ENCODE measurements at places on chromosomes 4 and X.

DNA sequence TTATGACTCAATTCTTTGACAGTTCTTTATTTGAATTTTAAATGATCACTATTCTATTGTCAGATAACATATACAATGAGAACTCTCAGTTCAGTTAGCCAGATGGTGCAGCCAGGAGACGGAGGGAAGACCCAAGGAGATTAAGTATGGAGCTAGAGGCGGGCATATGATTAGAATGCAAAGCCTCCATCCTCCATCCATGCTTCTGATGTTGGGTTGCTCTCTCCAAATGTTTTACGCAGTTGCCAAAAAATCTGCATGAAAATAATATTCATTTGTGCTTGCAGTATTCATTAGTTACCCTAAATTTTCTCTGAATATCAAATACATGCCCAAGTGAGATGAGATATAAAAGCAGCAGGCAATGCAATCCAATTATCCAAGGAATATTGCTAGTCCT, 874.8 kb downstream of the C4orf33 start:
- DNase-seq: no peak

- DNase-seq: no peak
These were observed 3.5 kb downstream of the GPC3 start for GRCh38 chrX:133981924-133982323.

DNA sequence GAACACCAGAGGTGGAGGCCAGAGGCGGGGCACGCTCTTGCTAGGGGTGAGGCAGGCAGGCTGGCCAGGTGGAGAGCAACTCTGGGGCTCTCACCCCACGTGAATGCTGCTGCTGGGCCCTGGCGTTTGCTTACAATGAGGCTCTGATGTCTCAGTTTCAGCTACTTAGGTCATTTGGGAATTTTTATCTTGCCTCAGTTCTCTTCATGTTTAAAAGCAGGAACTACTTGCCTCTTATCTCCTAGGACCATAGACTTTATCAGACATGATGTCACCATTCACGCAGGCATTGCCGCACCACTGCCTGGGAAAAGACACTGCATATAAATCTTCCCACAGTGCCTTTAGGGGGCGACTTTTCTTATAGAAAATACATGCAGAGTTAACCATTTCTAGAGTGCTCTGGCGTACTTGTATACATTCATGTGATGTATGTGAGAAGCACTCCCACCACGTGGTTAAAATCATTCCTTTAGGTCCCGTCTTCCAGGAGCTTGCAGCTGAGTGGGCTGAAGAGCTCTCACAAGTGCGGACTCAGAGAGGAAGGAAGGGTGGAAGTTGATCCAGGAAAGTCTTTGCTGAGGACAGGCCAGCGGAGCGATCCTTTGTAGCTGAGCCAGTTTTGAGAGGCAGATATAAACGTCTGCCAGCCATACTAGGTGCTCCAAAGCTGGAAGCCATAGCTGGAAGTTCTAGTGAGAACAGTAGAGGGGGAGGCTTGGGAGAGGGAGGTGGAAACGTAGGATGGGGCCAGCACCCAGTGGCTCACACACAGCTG, 84.3 kb upstream of the CLDN34 start:
- no peak for DNase-seq

DNA sequence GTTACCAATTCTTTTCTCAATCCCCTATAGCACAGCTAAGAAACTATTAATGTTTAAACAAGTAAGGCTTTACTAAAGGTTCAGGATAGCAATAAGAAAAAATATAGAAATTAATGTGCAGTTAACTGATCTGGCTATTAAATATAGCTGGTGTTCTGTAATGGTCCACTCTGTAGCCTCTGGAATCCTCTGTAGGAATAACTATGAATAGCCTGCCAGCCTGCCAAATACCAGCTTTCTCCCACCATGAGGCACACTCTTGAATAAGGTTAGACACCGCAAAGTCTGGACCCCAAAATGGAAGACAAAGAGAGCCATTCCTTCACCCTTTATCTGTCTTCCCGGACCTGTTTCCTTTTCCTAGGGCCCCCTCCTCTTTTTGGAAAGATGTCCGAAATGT, 30.6 kb downstream of the CEP44 start:
- DNase-seq: no peak

GRCh38 chr4:16794816-16795445, 103.5 kb downstream of the LDB2 start:
- DNase-seq: no peak

DNA sequence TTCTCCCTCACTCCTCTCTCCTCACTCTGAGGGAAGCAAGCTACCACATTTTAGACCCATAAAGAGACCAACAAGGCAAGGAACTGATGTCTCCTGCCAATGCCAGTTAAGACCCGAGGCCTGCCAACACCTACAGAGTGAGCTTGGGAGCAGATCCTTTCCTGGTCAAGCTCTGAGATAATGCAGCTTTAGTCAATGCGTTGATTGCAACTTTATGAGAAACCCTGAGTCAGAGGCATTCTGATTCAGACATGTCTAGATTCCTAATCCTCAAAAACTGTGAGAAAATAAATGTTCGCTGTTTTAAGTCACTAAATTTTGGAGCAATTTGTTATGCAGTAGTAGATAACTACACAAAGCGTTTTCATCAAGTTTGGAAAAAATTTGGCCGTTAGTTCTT, 115.5 kb downstream of the JADE1 start:
- no peak for DNase-seq

DNA sequence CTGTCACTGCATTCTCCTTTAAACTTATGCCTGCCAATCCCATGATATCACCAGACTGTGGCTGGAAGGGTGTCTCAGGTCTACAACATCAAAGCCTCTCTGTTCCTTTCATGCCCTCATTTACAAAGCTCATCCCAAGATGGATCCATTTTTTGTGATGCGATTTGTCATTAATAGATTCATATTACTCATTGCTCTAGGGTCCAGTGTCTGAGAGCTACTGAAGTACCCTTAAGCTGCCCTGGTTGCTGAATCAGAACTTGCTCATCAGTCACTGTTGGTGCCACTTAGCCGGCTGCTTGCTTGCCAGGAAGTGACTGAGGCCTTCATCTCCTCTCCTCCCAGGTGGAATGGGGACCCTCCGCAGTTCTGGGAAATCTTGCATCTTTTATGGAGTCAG, 395.5 kb upstream of the BOD1L1 start:
- no peak for DNase-seq

GRCh38 chr4:60463857-60464502, 736.1 kb upstream of the ADGRL3 start:
- DNase-seq: no peak

DNA sequence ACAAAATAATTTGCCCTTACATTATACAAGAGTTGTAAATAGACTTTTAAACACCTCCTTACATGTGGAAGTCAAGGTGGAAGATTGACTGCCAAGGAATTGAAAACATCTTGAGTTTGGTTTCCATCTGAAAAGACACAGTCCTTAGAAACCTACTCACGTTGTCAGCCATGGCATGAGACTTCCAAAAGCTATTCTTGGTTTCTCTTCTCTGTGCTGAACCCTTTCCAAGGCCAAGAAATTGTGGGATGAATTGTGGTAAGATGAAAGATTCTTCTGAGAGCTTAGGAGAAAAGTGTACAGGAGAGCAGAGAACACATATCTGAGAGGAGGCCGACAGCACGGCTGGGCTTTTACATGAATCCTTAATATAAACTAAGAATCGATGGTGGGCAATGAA, 370.0 kb downstream of the FBXW7 start:
- DNase-seq: no peak

GRCh38 chrX:129577877-129578276, 37.8 kb downstream of the OCRL start:
- no peak for DNase-seq

DNA sequence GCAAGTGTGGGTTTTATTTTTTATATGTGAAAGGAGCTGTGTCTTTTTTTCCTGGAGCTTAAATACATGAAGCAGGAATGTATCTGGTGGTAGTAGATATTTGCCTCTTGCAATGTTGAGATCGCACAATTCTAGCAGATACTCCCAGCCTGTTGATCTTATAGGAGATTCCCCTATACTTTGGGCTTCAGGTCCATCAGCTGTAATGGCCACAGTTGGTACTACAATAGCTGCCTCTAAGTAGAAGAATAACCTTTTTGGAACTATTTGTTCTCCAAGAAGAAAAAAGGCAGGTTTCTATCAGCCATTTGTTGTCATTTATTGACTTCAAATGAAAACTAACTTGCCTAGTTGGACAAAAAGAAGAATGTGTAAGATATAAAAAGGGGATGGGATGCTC, 37.7 kb downstream of the LIMCH1 start:
- DNase-seq: no peak

GRCh38 chrX:22278375-22278774, 5.7 kb downstream of the CBLL2 start:
- DNase-seq: no peak

DNA sequence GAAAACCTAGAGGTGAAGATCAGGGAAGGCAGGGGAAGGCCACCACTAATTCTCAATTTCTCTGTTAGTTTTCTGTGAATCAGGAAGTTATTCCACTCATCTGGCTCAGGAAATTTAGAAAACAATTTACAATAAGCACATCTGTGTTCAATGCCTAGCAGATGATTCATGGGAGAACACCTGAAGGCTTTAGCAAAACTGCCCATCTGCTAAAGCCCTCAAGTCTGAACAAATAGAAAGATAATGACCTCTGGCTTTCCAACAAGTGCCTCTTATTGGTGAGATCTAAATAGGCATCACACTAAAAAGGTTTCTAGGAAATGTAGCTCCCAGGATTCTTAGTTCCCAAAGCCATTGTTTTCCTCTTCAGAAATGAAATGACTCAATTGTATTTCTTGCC, 122.1 kb upstream of the GNPDA2 start:
- no peak for DNase-seq

- no peak for DNase-seq
These were observed 51.3 kb downstream of the ATP11C start for GRCh38 chrX:139881572-139881971.

GRCh38 chrX:29876733-29877132, 338.6 kb upstream of the MAGEB2 start:
- no peak for DNase-seq

DNA sequence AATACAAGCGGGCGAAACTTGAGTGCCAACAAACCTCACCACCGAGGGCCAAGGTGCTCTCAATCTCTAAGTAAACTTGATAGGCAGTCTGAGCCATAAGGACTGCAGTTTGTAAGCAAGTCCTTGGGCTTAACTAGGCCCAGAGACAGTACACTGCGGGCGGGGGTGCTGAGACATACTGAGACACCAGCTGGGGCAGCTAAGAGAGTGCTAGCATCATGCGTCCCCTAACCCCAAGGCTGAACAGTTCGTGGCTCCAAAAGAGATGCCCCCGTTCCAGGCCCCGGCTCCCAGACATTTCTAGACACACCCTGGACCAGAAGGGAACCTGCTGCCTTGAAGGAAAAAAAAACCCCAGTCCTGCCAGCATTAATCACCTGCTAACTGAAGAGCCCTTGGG, 126.8 kb upstream of the PRDX4 start:
- no peak for DNase-seq

DNA sequence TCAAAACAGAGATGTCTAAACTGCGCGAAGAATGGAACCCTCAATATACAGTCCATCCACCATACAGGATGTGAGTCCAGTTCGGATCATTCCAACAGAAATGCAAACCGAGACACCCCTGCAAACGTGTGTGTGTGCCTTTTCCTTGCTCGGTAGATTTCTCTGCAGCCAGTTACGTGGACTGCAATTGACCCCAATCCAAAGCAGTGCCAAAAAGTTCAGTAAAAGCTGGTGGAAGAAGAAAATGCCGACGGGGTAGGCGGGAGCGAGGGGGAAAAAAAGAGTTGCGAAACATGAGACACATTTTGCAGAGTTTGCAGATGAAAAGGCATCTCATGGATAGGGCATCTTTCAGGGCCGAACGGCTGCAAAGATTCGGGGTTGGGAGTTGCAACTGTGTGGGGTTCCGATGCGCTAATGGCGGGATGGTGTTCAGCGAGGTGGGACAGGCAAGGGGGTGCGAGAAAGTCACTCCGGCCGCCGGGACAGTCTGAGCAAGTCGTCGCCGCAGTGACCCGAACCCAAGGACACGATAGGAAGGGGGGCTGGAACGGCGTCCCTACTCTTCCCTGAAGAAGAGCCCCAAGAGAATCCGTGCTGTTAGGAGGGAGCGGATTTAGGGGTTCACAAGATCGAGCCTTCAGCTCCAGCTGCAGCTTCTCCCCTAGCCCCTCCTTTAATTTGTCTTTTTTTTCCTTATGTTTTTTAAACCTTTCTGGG, 3.8 kb downstream of the PHOX2B start:
- no peak for DNase-seq

DNA sequence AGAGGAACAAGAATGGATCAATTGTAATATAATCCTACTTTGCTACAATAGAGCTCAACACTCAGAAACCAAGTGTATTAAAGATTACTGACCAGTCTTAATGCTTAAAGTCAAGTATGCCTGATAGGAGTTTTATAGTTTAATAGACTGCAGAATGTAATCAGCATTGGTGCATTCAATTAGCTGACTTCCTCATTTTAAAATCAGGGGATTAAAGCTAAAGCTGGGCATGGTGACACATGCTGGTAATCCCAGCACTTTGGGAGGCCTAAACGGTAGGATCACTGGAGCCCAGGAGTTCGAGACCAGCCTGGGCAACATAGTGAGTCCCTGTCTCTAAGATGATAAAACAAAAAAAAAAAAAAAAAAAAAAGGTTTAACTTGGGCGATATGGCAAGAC, 10.8 kb downstream of the HNRNPDL start:
- no peak for DNase-seq
